Stimulated activated CD4-positive, alpha-beta T cell treated with anti-CD3 and anti-CD28 coated beads, Interleukin-1b, Interleukin-23, amount 100 ng/mL, for 1 hour (primary cell): ENCODE measurements at places on chromosomes 4 and X.

GRCh38 chr4:3685081-3685645 lies 81.0 kb upstream of the ADRA2C start:
- DNase-seq = no peak

DNA sequence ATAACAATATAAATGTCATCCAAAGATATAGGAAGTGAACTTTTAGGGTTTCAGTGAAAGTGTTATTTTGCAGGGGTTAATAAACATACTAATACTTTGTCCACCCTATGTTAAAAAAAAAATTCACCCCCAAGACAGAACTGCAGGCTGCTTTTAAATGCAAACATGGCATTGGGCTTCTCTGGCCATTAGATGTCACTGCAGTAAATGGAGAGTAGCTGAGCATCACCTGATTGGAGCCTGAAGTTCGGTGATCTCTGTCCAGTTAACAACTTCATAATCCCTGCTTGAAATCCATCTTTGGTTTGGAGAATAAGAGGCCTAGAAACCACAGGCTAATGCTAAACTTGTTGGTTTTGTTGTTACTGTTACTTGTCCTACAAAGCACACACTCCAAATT lies 18.7 kb downstream of the SLC25A43 start:
- DNase-seq = no peak

- DNase-seq = no peak
Measured at GRCh38 chr4:132071815-132072214, 1077.3 kb upstream of the PCDH10 start.

DNA sequence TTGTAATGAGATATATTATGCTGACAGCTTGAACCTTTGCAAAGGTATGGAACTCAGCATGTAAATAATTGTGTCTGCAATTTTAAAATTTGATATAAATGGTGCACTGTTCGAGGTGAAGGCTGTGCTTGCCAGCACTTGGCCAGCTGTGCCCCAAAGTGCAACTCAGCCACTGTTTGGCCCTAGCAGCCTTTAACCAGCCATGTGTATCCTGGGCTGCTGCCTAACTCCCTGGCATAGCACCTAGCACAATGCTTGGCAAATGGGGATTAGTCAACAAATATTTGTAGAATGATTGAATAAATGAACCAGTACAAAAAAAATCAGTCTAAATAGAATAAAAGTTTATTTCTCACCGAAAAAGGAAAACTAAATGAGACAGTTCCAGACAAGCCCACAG lies 83.8 kb upstream of the ZIC3 start:
- no peak for DNase-seq

GRCh38 chr4:8326206-8326605 lies 56.7 kb downstream of the HTRA3 start:
- DNase-seq = no peak

- DNase-seq = no peak
Measured at GRCh38 chr4:56360071-56360470, 27.2 kb downstream of the AASDH start.

DNA sequence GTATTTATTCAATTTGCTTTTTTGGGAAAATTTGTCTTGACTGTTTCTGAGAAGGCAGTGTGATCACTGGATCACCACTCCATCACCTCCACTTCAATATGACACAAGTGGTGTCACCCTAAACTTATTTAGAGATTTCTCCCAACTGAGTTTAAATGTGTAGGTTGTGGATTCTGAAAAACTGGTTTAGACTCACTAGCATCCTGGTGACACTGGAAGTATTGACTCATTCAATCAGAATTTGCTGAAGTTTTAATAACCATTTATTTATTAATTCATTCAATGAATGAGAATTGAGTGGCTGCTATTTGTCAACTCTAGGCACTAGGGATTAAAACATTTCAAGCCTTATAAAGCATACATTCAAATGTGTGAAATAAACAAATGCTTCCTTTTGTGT lies 819.1 kb upstream of the EPHA5 start:
- no peak for DNase-seq

- DNase-seq = no peak
Measured at GRCh38 chr4:139025841-139026240, 10.3 kb downstream of the NOCT start.

- no peak for DNase-seq
Measured at GRCh38 chr4:76974150-76974549, 24.6 kb downstream of the SEPTIN11 start.
